ENCODE measurements at places on chromosomes 11 and 22. TPM values are rescaled to one million over a fixed set of nuclear protein-coding genes. Genes with fewer than 3 reads are reported as not detected.
A peak's percentile ranks its signal among the peaks of the same experiment; 100 is the strongest.

GRCh38 chr22:19696504-19697276 lies 17.6 kb upstream of the SEPTIN5 start:
- no peak for DNase-seq

DNA sequence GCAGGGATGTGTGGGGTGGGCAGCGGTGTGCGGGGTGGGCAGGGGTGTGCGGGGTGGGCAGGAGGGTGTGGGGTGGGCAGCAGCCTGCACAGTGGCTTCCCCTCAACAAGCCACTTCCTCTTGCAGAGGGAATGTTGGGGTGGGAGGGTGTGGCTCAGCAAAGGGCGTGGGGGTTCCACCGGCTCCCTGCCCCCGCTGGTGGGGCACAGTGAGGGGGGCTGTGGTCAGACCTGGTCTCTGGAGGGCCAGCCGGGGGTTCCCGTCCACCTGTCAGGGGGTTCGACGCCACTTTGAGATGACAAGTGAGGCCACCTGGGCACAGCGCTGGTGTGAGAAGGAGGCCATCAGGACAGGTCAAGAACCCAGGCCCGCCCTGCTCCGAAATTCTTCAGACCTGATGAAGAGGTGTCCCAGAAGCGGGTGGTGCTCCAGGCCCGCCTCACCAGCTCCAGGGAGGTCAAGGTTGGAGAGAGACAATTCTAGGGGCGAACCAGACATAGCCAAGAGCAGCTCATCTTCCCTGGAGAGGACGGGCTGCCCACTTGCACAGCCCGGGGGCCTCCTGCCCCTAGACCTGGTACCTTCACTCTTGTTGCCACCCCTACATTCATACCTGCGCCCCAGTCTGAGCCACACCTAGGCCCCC lies 1.3 kb downstream of the C11orf21 start:
- DNase-seq, result no peak

Gene ABCC8
- not detected for total RNA-seq

Gene OR52N5
- total RNA-seq, result not detected

DNA sequence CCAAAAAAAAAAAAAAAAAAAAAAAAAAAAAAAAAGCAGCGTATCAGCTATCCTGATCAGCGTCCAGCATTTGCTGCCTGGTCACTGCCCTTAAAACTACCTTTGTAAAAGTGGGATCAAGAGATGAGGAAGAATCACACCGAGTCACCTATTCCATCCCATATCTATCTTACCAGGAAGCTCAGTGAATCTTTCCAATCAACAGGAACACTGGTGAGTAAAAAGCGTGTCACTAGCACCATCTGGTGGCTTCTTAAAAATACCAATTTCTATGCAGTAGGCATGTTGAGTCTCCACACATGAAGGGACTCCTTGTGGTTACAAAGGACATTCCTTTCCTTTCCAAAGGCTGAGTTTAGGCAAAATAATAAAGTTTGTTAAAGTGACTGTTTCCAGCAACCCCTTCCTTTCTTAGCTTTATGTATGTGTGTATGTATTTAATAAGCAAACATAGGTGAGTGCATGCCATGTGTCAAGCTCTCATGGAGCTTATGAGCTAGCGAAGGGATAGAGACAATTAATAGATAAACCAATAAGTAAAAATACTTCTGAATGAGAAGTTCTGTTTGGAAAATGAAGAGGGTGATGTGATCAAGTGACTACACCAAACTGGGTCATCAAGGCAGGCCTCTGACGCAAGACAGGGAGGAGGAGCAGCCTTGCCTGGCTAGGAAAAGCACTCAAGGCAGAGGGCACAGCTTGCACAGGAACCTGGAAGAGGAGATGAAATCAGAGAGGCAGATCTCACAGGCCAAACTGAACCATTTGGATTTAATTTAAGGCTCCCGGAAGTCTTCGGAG lies 13.9 kb upstream of the TP53AIP1 start:
- peak; percentile 69 for DNase-seq

DNA sequence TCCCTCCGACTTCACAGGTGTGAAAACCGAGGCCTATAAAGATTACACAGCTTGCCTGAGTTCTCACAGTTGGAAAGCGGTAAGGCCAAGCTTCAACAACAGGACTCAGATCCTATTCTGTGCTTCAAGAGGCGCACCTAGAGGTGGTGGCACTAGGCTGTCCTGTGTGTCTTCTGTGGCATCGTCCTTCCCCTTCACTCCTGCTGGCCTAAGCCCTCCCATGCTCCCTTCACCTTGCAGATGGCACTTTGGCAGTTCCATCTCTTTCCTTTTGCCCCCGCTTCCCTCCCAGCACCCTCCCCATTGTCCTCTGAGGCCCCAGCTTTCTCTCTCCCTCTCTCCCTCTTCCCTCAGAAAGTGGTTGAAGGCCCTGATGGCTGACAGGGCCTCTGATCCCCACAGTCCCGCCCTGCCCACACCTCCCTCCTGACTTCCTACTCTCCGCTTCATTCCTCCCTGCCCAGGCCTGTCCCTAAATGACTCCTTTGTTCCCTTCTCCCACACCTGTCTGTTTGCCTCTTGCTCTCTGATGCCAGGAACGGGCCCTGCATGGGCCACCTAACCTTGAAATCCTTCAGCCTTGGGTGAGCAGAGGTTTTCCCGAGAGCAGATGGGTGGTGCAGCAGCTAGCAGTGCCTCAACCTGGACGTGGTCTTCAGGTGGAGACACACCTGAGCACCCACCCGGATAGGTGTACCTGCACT lies 5.8 kb downstream of the TRIM29 start:
- DNase-seq, result no peak

GRCh38 chr22:50530580-50530876 lies 716 bp upstream of the TYMP start:
- no peak for DNase-seq

DNA sequence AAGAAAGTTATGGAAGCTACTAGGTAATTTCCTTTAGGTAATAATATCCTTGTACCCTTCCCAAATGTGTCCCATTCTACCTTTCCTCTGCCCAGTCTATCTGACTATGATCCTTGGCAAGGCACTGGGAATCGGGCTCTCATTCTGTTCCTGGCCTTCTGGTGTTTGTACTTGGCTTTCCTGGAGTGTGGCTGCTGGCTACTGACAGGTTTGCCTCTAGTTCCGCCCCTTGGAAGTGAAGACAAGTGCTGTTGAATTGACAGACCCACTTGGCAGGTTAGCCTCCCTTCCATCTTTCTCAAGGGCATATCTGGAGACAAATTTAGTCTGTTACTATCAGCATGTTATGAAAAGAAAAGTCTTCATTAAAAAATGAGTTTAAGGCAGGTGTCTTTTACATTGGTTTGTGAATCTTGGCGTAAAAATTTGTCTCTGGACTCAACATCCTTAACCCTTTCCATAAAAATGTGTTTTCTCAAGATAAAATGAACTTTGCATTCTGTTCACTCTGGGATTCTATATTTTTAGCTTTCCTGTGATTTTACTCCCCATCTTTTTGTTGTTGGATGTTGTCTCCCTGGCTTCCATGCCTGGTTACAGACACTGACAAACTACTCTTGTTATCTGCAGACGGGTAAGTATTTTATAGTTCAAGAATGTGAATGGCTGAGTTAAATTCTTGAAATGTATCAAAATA lies 287.4 kb upstream of the PDGFD start:
- DNase-seq, result no peak

DNA sequence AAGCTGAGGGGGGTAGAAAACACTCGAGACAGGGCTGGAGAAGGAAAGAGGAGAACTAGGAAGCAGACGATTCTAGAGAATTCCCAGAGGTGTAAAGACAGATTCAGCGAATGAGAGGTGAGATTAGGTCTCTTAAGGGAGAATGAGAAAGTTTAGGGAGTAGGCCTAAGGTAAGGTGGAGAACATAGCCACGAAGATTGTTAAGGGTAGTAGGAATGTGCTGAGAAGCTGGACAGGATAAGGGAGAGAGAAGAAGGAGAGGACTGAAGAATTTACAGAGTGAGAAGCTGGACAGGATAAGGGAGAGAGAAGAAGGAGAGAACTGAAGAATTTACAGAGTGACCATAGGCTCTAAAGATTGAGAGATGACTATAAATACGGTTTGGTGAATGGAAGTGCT lies 908 bp downstream of the PPME1 start:
- no peak for DNase-seq

Gene PLAAT3
- 4.7 TPM for total RNA-seq

GRCh38 chr22:42976217-42976933 lies 38.6 kb downstream of the PACSIN2 start:
- DNase-seq, result no peak

GRCh38 chr22:44305455-44305854 lies 7.3 kb downstream of the SHISAL1 start:
- DNase-seq, result no peak

GRCh38 chr11:7060868-7061267 lies 27.9 kb upstream of the RBMXL2 start:
- DNase-seq, result no peak

Gene OR52N2
- not detected for total RNA-seq

DNA sequence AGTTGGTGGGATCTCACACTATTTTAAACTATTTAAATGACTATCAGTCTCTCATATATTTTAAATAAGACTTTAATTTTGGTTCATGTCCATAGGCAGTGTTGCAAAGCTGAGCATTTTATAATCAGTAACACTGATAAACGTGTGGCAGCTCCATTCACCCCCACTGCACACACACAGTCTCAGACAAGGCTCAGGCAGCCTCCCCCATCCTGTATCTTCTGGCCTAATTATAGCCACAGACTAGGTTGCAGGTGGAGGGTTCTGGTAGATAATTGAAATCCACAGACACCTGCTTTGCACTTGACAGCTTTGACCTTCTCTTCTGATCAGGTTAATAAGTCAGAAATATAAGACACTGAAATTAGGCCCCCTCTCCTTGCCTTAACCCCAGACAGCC lies 118.5 kb upstream of the LDLRAD3 start:
- no peak for DNase-seq

Gene EFCAB6
- total RNA-seq, result 2.6 TPM

- no peak for DNase-seq
These were observed 471.2 kb downstream of the MIAT start for GRCh38 chr22:27128461-27129085.

Gene ALG9
- total RNA-seq, result 45.9 TPM

Gene TRIM66
- total RNA-seq, result 1.8 TPM

Gene SLC6A5
- total RNA-seq, result not detected

Gene PLEKHB1
- total RNA-seq, result 0.10 TPM

Gene CECR2
- 0.06 TPM for total RNA-seq

Gene JRKL
- total RNA-seq, result 4.1 TPM

GRCh38 chr22:36643033-36643432 lies 60.5 kb downstream of the CACNG2 start:
- DNase-seq, result no peak

All from H4 (cell line).